ENCODE measurements at places on chromosomes 7 and 10.
A peak's percentile ranks its signal among the peaks of the same experiment; 100 is the strongest.

- DNase-seq = no peak
Observed at GRCh38 chr10:1241973-1242935, 186.1 kb downstream of the WDR37 start.

DNA sequence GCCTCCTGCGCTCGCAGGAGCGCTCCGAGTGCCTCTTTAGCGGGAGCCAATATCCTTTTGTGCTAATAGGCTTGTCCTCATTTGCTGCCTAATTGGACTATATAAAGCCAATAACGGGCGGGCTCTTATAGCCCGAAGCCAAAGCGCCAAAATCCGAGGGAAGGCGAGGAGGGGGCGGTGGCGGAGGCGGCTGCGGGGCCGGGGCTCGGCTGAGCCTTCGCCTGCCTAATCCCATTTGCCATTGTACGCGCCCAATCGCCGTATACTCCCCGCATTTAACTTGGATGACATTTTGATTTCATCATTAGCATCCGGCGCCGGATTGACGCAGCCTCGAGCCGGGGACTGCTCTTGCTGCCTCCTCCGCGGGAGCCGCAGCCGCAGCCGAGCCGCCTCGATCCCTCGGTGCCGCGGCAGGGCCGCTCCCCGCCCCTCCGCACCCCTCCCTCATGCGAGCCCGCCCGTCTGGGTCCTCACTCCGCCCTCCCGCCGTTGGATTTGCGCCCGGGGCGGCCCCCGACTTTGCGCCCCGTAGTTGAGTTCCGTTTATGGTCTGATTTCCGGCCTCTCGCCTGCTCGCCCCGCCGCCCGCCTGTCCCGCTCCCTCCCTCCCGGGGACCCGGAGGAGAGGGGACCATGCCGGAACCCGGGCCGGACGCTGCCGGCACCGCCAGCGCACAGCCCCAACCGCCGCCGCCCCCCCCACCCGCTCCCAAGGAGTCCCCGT, at the start of gene HMX3:
Gene HMX3 (plus strand): TSS at position 556 of the 727 bp plus-strand sequence. CDS start 81 bp downstream, at position 637.
- no peak for DNase-seq

DNA sequence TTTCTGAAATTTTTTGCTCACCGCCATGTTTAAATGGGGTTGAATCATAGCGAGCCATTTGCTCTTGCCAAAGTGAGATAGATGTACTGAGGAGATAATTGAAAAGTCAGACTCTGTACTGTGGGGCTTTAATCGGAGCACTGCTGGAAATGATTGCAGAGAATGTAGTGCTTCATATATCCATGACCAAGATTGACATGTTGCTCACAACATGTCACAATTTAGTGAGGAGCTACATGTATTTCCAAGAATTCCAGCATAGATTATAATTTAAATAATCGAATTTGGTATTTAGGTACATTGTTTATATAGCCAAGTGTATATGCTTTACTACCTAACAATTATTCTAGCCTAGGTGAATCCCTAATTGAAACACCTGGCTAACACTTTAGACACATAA, 66.5 kb downstream of the PODXL start:
- DNase-seq = no peak

DNA sequence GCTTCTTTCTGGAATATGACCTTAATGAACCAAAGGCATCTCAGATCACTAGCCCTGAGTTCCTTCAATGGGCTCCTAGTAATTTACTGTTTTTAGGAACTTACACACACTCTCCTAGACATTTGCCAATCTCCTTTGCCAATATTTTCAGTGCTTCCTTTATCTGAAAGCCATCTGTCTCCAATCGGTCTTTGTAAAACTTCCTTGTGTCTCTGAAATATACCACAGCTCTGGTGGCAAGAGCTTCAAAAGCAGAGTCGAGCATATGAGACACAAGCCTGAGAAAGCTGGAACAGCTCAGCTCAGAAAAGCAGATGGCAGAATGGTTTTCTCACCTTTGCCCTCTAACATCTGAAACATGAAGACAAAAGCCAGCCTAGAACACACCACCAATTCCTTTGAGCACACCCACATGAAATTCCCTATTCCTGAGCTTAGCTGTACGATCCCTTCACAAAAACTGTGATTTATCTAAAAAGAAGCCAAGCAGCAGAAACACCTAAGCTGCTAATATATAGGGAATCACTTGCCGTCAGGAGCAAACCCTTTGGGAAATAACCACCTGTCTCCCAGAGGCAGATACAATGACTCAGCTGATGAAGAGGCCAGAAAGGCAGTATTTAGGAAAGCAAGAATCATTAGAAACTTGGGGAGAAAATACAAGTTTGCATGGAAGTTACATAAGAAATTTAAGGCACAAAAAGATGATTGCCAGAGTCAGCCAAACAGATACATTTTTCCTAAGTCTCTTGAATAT, 70.2 kb upstream of the ANK3 start:
- no peak for DNase-seq

DNA sequence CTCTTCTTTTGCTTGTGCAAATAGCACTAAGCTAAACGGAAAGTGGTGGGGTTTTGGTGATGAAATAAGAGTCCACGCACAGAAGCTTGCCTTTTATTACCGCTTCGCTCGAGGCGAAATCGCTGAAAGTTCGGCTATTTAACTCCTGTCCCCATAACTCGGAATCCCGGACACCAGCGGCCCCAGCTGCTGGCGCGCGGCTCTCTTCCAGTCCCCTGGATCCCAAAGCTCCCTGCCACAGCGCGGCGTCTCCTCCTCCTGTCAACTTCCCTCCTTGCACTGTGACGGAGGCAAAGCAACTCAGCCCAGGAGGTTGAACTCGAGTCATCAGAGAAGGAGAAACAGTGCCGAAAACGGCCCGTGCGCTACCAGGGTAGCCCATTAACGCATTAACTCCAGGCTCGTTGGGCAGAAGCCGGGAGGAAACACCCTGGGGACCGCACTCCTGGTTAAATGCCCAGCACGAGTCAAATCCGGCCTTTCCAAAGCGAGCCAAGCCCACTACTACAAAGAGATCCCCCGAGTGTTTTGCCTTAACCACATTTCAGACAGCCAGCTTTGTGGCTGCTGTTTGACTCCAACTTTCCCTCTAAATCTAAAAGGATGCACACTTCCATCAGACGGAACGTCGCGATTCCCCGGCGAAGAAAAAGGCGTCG, 1.3 kb downstream of the SEMA3D start:
- DNase-seq = peak; percentile 52

GRCh38 chr7:120436487-120437060, 163.6 kb downstream of the KCND2 start:
- no peak for DNase-seq

GRCh38 chr7:55088620-55089019, 69.8 kb downstream of the EGFR start:
- no peak for DNase-seq

DNA sequence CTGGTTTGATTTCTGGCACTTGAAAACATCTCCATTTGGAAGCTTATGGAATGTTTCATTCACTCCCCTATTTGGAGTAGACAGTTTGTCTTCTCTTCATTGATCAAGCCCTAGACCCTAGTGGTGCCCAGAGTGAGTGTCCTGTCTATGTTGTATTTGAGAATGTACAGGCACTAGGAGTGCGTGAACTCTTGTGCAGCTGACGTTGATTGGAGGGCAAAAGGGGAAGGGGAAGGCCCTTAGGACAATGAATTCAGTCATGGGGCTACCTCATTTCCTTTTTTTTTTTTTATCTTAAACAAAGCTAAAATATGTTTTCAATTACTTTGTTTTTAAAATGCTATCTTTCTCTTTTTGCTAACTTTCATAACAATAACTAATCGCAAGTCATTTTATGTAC, 66.5 kb downstream of the ADD3 start:
- no peak for DNase-seq

All from mucosa of descending colon (tissue), 3 donors.